ENCODE measurements at places on chromosomes 5 and 9.

DNA sequence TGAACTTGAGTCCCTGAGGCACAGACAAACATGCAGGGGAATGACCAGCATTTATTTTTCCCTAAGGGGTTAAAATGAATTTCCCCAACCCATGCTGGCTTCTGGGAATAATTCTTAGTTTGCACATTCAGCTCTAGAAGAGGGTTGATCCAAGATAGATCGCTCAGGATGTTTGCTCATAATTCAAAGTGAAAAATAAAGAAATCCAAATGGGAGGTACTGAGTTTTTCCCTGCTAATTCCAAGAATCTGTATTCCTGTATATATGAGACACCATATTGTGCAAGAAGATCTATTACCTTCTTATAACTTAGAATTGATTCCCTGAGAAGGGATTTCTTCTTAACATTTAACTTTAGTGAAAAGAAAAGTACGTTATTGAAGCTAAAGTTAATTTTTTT, 96.2 kb downstream of the VCAN start:
- H3K4me3 ChIP-seq = no peak overlapping the region
- H3K36me3 ChIP-seq = no peaks in the 10 kb centered on the region
- no peaks in the 10 kb centered on the region for H3K4me1 ChIP-seq

DNA sequence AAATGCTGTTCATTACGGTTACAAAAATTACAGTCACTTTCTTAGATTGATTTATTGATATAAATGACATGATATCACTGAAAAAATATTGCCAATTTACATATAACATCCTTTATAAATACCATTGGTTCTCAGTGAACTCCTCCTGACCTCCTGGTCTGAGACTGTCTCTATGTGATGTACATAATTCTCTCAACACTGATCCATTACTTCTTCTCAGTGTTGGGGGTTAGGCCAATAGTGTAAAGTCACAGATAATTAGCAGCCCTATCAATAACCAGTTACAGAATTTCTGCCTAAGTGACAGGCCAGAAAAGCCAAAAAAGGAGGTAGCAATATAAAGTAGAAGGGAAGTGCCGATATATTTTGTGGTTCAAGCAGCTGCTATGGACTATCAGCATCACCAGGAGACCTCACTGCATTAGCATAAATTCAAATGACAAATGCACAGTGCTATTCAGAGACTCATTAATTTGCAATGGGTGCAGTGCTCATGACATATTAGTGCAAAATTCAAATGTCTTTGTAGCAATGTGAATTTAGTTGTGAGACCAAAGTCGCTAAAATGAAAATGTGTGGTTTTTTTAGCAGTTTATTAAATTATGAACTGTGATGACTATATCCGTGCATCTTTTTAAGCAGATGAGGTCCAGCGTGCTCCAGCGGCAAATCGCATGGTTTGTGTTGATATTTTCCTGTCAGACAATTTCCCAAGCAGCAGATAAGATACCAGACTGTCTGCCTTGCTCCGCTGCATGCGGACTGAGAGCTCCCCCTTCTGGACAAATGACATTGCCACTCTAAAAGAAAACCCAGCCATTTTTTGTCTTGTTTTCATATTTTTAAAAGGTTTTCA, 144.6 kb downstream of the CETN3 start:
- no peak overlapping the region for H3K4me3 ChIP-seq
- H3K27me3 ChIP-seq = peaks cover 4% of the 10 kb centered on the region
- H3K36me3 ChIP-seq = no peaks in the 10 kb centered on the region
- H3K4me1 ChIP-seq = peaks cover 3% of the 10 kb centered on the region
- DNase-seq = no peak

DNA sequence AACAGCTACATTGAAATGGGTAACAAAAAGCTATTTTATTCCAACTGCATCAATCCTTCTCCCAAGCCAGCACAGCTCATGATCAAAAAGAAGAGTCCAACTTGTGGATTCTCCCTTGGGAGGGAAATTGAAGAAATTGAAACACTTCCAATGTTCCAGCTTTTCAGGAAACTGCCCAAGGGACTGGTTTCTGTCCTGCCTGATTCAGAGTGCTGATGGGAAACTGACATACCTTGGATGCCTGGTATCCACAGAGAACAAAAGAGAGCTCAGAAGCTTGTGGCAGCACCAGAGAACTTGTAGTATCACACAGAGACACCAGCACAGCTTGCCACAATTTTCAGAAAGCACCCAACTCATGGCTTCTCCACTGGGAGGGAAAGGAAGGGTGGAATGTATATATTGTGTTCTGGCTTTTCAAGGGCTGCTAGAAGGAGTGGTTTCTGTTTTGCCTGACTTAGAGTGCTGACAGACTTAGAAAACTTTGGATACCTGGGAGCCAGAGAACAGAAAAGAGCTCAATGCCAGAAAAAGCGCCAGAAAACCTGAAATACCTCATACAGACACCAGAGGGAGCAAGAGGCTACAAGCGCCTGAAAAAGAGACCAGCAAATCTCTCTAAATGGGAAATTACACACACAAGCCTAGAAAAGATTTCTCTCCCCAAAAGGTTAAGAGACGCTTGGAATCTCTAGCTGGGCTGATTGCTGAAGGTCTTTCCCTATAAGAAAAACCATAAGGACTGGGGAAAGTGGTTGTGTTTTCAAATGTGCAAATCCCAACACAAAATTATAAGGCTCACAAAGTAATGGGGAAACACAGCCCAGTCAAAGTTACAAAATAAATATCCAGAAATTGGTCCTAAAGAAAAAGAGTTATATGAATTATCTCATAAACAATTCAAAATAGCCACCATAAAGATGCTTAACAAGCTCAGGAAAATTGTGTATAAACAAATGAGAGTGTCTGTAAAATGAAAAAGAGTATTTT, 178.8 kb downstream of the SPOCK1 start:
- no peaks in the 10 kb centered on the region for H3K4me1 ChIP-seq
- H3K4me3 ChIP-seq = no peak overlapping the region
- H3K27ac ChIP-seq = no peak overlapping the region
- peaks cover 68% of the 10 kb centered on the region for H3K27me3 ChIP-seq
- no peak for DNase-seq

- no peak overlapping the region for H3K4me3 ChIP-seq
- no peak overlapping the region for H3K27ac ChIP-seq
- H3K27me3 ChIP-seq = no peaks in the 10 kb centered on the region
- H3K36me3 ChIP-seq = peaks cover 7% of the 10 kb centered on the region
Observed at GRCh38 chr5:175706499-175706898, 48.6 kb downstream of the HRH2 start.

DNA sequence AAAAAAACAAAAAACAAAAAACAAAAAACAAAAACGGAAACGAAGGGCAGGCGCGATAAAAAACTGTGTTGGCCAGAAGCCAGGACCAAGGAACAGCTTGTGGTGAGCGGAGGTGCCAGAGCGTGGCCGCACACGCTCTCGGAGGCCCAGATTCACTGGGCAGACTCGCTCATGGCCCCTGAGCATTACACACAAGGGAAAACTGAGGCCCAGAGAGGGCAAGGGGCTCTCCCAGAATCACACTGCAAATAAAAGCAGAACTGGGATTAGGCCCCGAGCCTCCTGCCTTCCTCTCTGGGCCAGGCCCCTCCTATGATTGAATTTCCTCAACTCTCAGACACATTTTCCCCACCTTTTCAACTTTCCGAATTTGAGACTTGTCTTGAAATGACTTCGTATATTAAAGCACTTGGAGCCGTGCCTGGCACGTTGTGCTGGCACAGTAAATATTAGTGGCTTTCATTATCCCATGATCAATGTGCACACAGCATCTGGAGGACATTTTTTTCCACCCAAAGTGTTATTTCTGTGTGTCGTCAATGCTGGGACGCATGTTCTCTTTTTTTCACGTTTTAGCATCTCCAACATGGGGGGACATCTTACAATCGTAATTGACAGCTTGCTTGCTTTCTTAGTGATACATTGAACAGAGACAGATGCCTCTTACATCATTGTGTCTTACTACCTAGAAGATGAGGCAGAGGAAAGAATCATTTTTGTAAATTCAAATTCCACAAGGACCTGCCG, 7.4 kb downstream of the FIBCD1 start:
- peaks cover 63% of the 10 kb centered on the region for H3K27me3 ChIP-seq
- H3K4me3 ChIP-seq = no peak overlapping the region
- peaks cover 3% of the 10 kb centered on the region for H3K36me3 ChIP-seq
- no peak overlapping the region for H3K27ac ChIP-seq

DNA sequence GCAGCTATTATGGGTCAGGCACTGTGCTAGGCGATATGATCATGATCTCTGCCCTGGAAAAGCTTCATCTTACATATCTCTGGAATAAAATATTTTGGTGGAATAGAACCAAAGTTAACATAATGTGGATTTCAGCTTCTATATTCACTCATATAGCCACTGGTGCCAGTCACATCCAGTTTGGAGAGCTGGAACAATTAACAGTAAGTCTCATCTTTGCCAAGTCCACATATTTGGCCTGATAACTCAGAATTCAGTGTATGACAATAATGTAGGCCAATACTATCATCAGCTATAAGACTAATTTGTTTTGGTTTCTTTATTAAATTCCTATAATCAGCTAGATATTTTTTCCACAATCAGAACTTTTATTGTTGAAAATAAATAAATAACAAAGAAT, 5.9 kb upstream of the FAM13B start:
- H3K27ac ChIP-seq = no peak overlapping the region
- no peaks in the 10 kb centered on the region for H3K27me3 ChIP-seq
- H3K4me1 ChIP-seq = peaks cover 5% of the 10 kb centered on the region

Measured in T-helper 17 cell (primary cell).